Pericardium fibroblast (primary cell): ENCODE measurements at places on chromosomes 5 and 9. TPM values are rescaled to one million over a fixed set of nuclear protein-coding genes. Genes with fewer than 3 reads are reported as not detected.

Gene DMRT3
- not detected in 2 replicates for total RNA-seq

Gene NEUROG1
- not detected in 2 replicates for total RNA-seq

Gene SLC6A3
- not detected in 2 replicates for total RNA-seq

Gene OR2S2
- total RNA-seq: not detected in 2 replicates

Gene FREM1
- total RNA-seq: 0.17 and 1.8 TPM in 2 replicates

Gene ENG
- 74.1 and 186 TPM in 2 replicates for total RNA-seq

Gene TAF11L6
- not detected in 2 replicates for total RNA-seq

Gene RFESD
- total RNA-seq: 0.17 and 4.9 TPM in 2 replicates

Gene SHC3
- 4.4 and 10.1 TPM in 2 replicates for total RNA-seq

Gene TAS2R1
- total RNA-seq: not detected in 2 replicates

Gene SLC34A3
- not detected in 2 replicates for total RNA-seq

Gene DMRTA1
- 0.12 and 0.17 TPM in 2 replicates for total RNA-seq

Gene FGF18
- 0.60 TPM in 1 of 2 replicates, not detected in the other for total RNA-seq

Gene OR2K2
- total RNA-seq: not detected in 2 replicates

Gene BBLN
- 251 and 261 TPM in 2 replicates for total RNA-seq

Gene FABP6
- total RNA-seq: not detected in 2 replicates

Gene IRX2
- total RNA-seq: 6.9 and 7.2 TPM in 2 replicates

Gene FCN1
- total RNA-seq: not detected in 2 replicates

Gene GPRIN1
- total RNA-seq: 1.8 and 1.9 TPM in 2 replicates

Gene CAVIN4
- total RNA-seq: 0.12 and 1.2 TPM in 2 replicates

Gene ANKRD34B
- not detected in 2 replicates for total RNA-seq

Gene HSPB3
- 2.6 TPM in 1 of 2 replicates, not detected in the other for total RNA-seq

Gene VCAN
- 196 and 206 TPM in 2 replicates for total RNA-seq

Gene GABRP
- not detected in 2 replicates for total RNA-seq

Gene TRAF1
- total RNA-seq: 1.4 and 4.3 TPM in 2 replicates

Gene DBH
- total RNA-seq: not detected in 2 replicates

Gene PAPPA
- total RNA-seq: 27.4 and 29.5 TPM in 2 replicates

Gene IRX1
- 0.47 and 8.9 TPM in 2 replicates for total RNA-seq

Gene PCDHB5
- 0.34 and 2.2 TPM in 2 replicates for total RNA-seq

Gene ANAPC2
- total RNA-seq: 10.4 and 10.9 TPM in 2 replicates

Gene PCDHA1
- total RNA-seq: not detected in 2 replicates

Gene TRPM6
- total RNA-seq: under 0.01 TPM in 1 of 2 replicates, not detected in the other
